ENCODE measurements at places on chromosomes 7 and 10. TPM values are rescaled to one million over a fixed set of nuclear protein-coding genes. Genes with fewer than 3 reads are reported as not detected.
A peak's percentile ranks its signal among the peaks of the same experiment; 100 is the strongest.

- H3K4me3 ChIP-seq: peak overlapping the region; percentile 43
- no peaks in the 10 kb centered on the region for H3K36me3 ChIP-seq
- no peak for DNase-seq
- no peak overlapping the region for H3K27ac ChIP-seq
These were observed 1.6 kb downstream of the HOXA13 start for GRCh38 chr7:27198138-27198841.

- H3K4me3 ChIP-seq: peak overlapping the region; percentile 99
- peak; percentile 65 for DNase-seq
- H3K4me1 ChIP-seq: peaks cover 100% of the 10 kb centered on the region
These were observed 5.1 kb downstream of the TSPAN14 start for GRCh38 chr10:80459047-80459865.

DNA sequence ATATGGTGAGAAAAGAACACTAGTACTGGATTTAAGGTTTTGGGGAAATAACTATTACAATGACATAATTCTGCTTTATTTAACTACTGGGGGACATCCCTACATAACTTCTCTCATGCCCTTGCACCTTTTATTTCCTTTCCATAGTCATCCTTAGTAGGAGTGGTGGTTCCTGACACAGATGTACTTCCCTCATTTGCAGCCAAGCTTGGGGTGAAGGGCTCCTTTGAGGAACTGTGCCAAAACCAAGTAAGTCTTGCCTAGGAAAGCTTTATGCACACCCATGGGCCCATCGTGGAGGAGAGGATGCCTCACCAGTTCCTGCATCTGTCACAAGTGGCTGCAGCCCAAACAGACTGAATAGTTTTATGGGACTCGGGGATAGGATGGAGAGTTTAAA is 20.6 kb downstream of the ZDHHC6 start:
- peaks cover 56% of the 10 kb centered on the region for H3K36me3 ChIP-seq
- peaks cover 4% of the 10 kb centered on the region for H3K4me1 ChIP-seq
- H3K4me3 ChIP-seq: no peak overlapping the region
- no peak for DNase-seq
- no peak overlapping the region for H3K27ac ChIP-seq
- no peaks in the 10 kb centered on the region for H3K27me3 ChIP-seq

DNA sequence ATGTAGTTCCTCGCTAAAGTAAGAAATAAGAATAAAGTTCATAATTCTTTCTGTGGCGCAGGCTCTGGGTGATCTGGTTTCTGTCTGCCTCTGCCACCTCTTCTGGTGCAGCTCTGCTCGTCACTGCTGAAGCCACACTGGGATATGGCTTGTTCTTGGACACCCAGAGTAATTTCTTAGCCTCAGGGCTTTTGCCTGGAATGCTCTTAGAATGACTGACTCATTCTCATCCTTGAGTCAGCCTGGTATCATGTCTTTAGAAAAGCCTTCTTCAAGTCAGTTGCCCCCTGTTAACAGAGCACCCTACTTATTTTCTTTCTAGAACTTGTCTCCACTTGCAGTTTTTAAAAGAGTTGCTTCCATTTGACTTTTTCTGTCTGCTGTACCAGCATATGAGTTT is 2.0 kb downstream of the ZSCAN25 start:
- H3K36me3 ChIP-seq: peaks cover 54% of the 10 kb centered on the region
- no peak overlapping the region for H3K4me3 ChIP-seq
- peaks cover 29% of the 10 kb centered on the region for H3K4me1 ChIP-seq
- DNase-seq: no peak

- H3K27me3 ChIP-seq: no peaks in the 10 kb centered on the region
- no peak overlapping the region for H3K27ac ChIP-seq
- H3K4me1 ChIP-seq: peaks cover 82% of the 10 kb centered on the region
- DNase-seq: no peak
- H3K4me3 ChIP-seq: no peak overlapping the region
- H3K36me3 ChIP-seq: no peaks in the 10 kb centered on the region
These were observed 59.5 kb downstream of the ABI1 start for GRCh38 chr10:26801274-26801673.

FAM180A gene
- 19.7 TPM for total RNA-seq

Measured in left ventricle myocardium inferior (tissue), 1 donor.